ENCODE measurements at places on chromosomes 1 and 21.

- no peak for DNase-seq
Measured at GRCh38 chr1:53942127-53942957, 3.2 kb downstream of the IFT25 start.

DNA sequence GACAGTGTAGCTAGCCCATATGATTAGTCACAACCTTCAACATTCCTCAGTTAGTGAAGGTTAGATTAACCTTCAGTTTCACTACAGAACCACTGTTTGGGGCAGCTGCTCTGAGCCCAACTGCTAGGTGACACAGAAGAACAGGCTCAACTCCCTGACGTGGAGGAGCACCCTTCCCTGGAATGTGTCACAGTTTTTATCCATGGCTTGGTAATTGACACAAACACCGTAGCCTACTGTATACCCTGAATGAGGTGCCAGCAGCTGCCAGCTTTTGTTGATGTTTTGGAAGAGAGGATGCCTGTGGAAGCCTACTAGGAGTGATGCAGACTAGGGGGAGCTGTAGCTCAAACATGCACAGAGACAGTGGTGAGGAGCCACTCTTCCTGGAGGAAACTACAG, 56.6 kb upstream of the CR2 start:
- DNase-seq: no peak

GRCh38 chr1:211935448-211935970, 99.8 kb downstream of the INTS7 start:
- DNase-seq: no peak

DNA sequence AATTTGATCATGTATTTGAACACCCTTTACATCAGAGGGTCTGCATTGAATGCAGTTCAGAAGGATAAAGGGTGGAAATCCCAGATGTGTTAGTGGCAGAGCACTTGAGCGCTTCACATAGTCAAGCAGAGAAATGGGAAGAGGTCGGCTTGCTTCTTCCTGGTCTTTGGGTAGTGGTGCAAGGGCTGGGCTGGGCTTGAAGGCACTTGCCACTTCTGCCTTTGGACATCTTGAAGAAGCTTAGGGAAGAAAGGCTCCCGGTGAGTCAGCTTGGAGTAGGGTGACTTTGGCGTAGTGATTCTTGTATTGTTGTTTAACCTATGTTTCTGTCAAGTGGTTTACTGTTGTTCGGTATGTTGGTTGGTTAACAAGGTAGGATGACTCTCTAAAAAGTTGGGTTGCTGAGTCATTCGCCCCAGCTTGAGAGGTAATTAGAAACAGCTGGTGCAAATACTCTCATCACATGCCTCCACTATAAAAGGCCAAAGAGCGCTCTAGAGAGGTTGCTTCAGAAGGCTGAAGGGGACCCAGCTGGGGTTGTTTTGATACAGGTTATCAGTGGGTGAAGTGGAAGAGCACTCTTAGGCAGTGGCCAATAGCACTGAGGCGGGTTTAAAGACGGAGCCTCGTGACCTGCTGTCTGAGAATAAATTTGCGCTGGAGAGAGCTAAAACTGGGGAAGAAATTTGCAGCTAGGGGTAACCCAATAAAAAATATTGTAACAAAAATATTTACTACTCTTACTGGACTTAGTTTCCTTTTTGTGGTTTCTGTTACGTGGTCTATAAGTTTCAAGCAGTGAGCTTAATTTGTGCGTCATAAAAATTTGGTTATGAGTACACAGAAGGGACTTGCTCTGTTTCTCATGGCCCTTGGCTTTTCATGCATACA, 1.4 kb downstream of the BACH1 start:
- DNase-seq: peak; percentile 65

- DNase-seq: no peak
Measured at GRCh38 chr1:198765416-198765815, 126.6 kb downstream of the PTPRC start.

- no peak for DNase-seq
Measured at GRCh38 chr1:93672069-93672468, 9.6 kb downstream of the BCAR3 start.

GRCh38 chr1:235391874-235392273, 24.6 kb downstream of the TBCE start:
- DNase-seq: no peak

DNA sequence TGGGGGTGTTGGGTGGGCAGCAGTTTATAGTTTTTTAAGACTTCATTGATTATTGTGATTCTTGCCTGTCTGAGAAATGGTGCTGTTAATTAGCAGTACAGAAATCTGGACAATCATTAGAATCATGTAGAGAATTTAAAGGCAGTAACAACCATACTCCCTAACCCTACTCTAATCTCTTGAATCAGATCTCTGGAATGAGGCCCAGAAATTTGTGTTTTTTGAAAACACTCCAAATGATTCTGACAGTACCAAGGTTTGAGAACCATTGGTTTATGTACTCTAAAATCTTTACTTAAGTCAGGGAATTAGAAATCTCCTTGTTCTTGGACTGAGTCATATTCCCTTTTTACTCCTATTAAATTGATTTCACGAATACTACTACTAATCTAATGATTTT, 24.0 kb downstream of the FNBP1L start:
- DNase-seq: no peak

GRCh38 chr1:21317690-21318043, 27.4 kb upstream of the ECE1 start:
- DNase-seq: no peak

GRCh38 chr1:238404481-238404880, 513.8 kb upstream of the ZP4 start:
- DNase-seq: no peak

GRCh38 chr21:17667256-17667655, 54.6 kb upstream of the BTG3 start:
- DNase-seq: no peak

- DNase-seq: no peak
Measured at GRCh38 chr1:154270833-154271232, 1.6 kb upstream of the HAX1 start.

GRCh38 chr1:206833801-206834200, 31.6 kb upstream of the IL20 start:
- no peak for DNase-seq

- no peak for DNase-seq
Measured at GRCh38 chr1:210684466-210685294, 356.0 kb downstream of the HHAT start.

DNA sequence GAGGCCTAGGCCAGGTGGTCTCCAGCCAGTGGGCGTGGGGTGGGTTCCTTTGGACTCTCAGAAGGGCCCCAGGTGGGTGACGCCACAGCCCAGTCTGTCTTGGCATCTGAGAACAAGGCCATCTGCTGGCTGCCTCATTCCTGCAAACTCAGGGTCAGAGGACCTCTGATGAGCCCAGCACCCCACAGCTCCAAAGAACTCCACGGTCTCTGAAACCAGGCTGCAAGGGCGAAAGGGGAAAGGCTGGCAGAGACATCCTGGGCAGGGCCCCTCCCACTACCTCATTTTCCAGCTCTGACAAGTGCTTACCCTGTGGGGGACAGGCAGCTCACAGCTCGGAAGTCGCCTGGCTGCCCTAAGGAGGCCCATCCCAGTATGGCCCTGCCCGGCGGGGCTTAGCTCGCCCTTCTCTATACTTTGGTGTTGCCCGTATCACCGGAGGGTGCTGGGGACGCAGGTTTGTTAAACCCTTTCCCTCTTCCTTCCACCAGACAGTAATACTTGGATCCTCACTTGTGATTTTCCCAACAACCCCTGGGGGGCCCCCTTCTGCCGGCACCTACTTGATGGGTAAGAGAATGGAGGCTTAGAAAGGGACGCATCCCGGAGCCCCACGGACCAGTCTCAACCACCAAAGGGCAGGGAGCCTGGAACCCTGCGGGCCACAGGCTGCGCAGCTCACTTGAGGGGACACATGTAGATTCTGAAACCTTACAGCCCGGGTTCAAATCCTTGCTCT, 10.9 kb upstream of the EDN2 start:
- DNase-seq: no peak

- DNase-seq: no peak
Measured at GRCh38 chr1:98296681-98297080, 364.8 kb upstream of the SNX7 start.

- no peak for DNase-seq
Measured at GRCh38 chr1:116567790-116568661, 2.8 kb downstream of the CD58 start.

DNA sequence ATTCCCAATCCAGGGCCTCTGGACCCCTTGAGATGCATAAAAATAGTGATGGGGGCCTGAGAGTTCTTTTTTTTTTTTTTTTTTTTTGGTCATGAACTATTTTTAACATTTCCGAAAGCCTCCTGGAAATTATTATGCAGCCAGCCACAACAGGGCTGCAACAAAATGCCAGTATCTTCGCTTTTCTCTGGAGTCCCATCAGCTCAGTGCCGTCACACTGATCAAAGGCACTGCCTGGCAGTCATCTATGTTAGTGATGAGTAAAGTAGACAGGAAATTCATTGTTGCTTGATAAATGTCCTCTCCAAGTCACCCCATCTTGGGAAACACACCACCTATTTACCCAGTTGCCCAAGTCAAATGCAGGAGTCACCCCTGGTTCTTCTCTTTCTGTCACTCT, 15.2 kb upstream of the PEF1 start:
- no peak for DNase-seq

DNA sequence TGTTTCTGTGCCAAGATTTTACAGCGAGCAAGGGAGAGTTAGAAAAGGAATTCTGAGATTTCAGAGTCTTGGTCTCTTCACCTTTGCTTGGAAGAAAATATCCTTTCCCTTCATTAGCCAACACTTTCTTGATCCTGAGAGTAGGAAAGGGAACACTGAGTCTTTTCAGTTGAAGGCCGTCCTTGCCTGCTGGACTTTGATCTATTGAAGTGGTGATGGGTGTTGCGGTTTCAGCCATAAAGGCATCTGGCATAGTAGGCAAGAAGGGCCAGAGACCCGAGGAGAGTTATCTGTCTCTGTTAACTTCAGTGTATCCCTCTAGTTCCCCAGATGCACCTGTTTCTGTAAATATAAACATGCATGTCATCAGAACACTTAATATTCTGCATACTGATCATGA, 9.7 kb downstream of the SELE start:
- no peak for DNase-seq

- DNase-seq: no peak
Measured at GRCh38 chr1:24126018-24126671, 14.2 kb upstream of the MYOM3 start.

- DNase-seq: no peak
Measured at GRCh38 chr1:66475940-66476339, 58.0 kb upstream of the SGIP1 start.

GRCh38 chr1:71587961-71588360, 507.1 kb upstream of the ZRANB2 start:
- DNase-seq: no peak

DNA sequence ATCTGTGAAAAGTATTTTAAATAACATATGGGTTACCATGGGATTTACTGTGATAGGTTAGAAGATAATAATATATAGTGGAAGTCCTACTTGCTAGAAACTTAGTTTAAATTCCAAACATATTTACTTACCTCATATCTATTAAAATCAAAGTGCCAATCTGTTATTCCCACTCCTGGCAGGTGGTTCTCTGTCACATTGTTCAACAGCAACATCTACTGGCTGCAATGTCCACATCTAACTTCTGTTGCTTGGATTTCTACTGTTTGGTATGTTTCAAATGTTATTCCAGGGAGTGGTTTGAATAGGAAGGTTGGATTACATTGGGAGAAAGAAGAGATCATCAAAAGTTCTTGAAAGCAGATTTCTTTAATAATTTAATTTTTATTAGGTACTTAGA, 122.5 kb upstream of the NCAM2 start:
- DNase-seq: no peak

GRCh38 chr1:14514739-14515138, 83.7 kb upstream of the KAZN start:
- no peak for DNase-seq

GRCh38 chr1:214707306-214708087, 104.5 kb downstream of the CENPF start:
- no peak for DNase-seq

GRCh38 chr1:154151311-154151710, 3.6 kb downstream of the NUP210L start:
- DNase-seq: no peak

DNA sequence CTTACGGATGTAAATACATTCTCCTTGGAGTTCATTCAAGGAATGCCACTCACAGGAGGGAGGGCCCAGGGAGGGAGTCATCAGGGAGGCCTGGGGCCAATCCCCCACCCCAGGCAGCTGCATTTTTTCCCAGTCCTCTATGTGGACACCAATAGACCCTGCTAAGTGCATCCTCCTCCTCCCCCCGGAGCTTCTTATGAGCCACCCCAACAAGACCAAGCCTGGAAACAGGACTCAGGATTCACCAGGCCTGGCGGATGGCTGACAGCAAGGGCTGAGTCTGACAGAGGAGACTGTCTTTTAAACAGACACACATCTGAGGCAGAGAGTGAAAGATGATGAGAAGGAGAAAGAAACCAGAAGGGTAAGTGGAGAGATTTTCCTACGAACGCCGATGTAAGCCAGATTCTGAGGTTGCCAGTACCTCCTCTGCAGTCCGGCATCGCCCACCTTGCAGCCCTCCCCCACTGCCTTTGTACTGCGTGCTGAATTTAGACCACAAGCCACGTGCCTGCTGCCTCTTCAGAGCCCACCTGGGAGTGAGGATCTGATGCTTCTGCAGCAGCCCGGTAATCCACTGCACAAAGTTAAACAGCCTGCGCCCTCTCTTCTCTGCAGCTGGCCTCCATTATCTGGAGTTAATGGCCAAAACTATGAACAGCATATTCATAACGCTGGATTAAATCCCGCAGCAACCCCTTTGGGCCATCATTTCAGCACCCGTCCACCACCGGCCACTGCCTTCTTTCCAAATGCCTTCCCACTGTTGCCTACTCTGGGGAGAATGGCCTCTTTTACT, 17.6 kb upstream of the SFPQ start:
- no peak for DNase-seq

DNA sequence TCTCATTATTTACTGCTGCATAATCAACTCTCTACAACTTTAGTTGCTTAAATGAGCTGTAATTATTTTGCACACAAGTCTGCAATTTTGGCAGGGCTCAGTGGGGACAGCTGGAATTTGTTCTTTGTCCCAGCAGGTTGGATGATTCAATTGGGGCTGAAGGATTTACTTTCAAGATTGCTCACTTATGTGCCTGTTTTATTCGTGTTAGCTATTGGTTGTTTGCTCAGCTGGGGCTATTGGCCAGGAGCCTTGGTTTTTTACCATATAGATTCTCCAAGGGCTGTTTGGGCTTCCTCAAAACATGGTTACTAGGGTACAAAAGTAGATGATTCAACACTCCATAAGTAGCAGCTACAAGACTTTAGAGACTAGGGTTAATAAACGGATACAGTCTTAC, 13.4 kb downstream of the OR10R2 start:
- no peak for DNase-seq

- DNase-seq: no peak
Measured at GRCh38 chr1:220788900-220789299, 2.2 kb downstream of the MTARC1 start.

- no peak for DNase-seq
Measured at GRCh38 chr1:43883321-43883720, 50.3 kb upstream of the ARTN start.

DNA sequence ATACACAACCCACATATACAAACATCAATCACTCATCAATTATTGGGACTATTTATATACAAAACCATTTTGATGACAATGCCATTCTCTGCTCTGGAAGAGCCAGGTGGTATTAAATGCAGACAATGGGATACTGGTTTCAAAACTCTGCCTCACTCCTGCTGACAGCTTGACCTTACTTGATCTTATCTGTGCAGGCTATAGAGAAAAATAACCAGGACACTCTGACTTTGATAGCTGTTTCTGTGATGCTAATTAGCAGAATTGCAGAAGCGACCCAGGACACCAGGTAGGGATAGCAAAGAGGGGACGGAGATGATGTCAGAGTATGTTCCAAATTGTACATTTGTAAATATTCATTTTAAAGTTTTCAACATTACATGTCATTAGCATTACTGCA, 89.5 kb downstream of the OLFM3 start:
- no peak for DNase-seq
